AG08396 (cell line): ENCODE measurements at places on chromosomes 13 and 19.
A peak's percentile ranks its signal among the peaks of the same experiment; 100 is the strongest.

- peak; percentile 65 for DNase-seq
Measured at GRCh38 chr19:15264061-15264932, 32.0 kb upstream of the EPHX3 start.

DNA sequence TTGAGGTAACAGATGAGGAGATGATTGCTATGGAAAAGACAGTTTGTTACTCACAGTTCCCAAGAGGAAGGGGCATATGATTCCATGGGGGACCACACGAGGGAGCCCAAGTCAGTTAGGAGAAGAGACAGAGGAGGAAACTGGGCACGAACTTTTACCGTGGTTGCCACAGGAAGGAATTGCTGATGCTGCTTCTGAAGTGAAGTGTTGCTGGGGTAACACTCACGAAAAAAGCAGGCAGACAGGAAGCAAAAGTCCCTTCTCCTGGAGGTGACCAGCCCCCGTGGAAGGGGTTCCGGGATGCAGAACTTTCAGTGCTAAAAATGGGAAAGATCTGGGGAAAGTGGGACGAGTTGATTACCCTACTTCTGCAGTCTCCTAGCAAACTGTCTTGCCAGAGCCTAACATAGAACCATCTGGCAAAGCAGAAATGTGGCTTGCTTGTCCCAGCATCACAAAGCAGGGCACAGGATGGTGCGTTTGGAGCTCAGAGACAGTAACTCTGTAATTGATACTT is 35.4 kb upstream of the MAP3K10 start:
- DNase-seq = no peak

GRCh38 chr13:106702505-106702904 is 134.6 kb upstream of the ARGLU1 start:
- no peak for DNase-seq

DNA sequence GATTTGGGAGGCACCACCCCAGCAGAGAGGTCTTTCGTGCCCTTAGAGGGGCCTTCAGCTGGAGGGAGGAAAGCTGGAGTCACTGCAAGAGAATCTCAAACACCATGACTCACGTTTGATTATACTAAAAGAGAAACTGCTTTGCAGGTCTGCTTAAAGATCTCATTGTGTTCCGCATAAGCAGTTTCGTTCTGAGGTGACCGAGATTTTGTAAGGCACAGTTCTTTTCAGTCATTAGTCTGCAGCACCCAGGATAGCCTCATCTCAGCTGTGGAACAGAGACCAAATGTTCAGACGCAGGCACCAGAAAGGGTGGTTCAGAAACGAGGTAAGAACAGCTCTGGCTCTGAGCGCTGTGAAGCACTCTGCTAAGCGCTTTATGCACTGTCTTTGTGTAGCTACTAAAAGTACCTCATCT is 71.2 kb upstream of the GTF3A start:
- DNase-seq = peak; percentile 61

DNA sequence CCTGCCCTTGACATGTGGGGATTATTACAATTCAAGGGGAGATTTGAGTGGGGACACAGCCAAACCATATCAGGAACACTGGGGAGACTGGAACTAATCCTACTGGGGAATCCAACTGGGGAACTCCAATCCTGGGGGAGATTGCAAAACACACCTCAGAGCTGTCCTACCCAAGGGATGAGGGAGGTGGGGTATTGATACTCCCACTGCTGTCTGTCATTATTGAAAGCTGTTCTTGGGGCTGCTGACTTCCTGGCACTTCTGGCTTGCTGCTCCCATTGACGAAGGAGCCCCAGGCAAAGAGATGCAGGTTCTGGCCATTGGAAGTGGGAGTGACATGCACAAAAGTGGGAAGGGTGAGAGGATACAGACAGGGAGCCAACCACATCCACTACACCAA is 24.7 kb upstream of the POP4 start:
- no peak for DNase-seq

GRCh38 chr13:27171244-27171826 is at the start of gene USP12:
Gene USP12, minus strand, starts transcription at chr13:27171811. Its CDS starts 172 bp downstream, at chr13:27171639.
- peak; percentile 49 for DNase-seq

DNA sequence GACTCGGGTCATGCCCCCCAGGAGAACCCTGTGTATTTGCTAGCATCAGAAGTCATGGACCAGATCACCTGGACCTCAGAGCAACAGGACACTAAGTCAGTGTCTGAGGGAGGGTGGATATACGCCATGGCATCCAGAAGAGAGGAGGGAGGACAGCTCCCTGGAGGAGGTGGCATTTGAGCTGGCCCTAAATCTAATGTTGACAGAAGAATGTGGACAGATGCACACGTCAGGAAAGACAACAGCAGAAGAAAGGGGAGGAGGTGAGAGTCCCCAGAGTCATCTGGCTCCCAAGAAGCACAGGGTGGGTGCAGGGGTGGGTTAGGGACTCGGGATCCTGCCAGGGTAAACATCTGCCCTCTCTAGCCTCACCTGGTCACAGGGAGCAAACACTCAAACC is 24.5 kb upstream of the CCNE1 start:
- DNase-seq = no peak

GRCh38 chr13:32515246-32515645 is 23.3 kb downstream of the N4BP2L2 start:
- no peak for DNase-seq

DNA sequence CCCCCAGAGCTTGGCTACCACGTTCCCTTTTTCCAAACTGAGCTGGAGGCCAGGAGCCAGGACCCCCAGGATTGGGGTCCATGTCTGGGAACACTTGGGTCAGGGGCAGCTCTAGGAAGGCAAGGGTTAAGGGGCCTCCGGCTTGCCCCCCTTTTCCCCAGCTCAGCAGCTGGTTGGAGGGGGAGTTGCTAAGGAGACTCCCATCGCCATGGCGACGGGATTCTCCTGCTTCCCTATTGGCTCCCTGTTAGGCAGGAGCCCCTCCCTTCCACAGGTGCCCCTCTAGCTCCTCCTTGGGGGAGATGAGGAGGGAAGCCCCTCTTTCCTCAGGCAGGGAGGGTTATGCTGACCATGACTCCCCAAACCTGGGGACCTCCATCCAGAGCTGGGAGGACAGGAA is 33.9 kb downstream of the PDE4A start:
- peak; percentile 66 for DNase-seq

DNA sequence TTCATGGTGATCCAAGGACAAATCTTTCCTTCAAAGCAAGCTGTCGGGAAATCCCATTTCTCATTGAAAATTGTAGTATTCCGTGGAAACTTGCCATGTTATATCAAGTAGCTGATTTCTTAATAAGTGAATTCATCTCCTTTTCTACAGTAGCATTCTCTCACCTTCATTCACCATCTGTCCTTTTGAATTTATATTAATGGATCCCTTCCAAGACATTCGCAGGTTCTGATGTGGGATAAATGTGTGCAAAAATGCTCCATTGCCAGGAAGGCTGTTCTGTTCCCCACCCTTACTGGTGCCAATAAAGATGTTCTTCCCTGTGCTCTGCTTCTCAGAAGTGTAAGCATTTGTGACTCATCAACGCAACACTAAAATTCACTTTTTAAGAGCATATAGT is 36.2 kb downstream of the AMER2 start:
- DNase-seq = no peak

- peak; percentile 45 for DNase-seq
Measured at GRCh38 chr13:25085125-25085742, 10.7 kb upstream of the PABPC3 start.

DNA sequence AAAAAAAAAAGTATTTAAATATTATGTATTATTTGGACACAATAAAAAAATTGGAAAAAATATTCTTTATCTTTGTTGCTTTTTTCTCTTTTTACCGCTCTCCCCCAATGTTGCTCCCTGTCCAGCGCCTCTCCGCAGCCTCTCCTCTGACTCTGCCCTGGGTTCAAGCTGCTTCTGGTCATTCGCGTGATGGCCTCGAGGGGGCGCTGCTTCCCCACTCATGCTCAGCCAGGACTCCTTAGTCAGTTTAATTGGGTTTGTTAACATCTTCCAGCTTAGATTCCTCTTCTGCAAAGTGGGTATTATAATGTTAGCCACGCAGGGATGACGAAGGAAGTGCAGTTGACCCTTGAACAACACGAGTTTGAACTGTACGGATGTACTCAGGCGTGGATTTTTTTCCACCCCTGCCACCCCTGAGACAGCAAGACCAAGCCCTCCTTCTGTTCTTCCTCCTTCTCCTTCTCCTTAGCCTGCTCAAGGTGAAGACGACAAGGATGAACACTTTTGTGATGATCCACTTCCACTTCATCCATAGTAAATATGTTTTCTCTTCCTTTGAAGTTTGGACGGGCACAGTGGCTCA is 4.9 kb upstream of the NWD1 start:
- peak; percentile 65 for DNase-seq

DNA sequence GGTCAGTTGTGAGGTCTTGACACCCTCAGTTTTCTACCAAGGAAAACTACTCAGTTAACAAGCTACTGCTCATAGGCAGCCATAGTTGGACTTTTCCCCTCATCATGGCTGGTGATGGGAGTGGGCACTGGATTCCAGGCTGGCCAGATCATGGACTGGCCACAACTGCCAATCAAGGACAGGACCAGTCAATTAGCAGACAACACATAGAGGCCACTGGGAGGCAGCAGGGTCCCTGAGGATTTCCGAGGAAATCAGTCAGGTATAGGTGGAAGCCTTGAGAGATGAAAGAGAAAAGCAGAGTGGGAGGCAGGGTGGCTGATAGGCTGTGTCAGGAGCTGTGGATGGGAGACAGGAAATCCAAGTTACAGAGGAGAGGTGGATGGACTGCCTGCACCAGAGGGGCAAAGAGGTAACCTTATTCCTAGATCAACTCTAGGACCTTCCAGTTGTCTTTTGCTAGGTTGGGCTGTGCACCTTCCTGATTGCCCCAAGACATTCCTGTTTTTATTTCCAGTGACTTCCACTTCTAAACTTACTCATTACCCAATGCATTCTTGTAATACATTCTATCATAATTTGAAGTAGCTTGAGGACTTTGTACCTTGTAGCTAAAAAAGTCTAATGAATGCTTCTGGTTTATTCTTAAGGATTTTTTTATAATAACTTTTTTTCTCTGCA is 361.8 kb downstream of the KCNRG start:
- DNase-seq = no peak

GRCh38 chr19:39512988-39513387 is 2.0 kb upstream of the SELENOV start:
- no peak for DNase-seq

DNA sequence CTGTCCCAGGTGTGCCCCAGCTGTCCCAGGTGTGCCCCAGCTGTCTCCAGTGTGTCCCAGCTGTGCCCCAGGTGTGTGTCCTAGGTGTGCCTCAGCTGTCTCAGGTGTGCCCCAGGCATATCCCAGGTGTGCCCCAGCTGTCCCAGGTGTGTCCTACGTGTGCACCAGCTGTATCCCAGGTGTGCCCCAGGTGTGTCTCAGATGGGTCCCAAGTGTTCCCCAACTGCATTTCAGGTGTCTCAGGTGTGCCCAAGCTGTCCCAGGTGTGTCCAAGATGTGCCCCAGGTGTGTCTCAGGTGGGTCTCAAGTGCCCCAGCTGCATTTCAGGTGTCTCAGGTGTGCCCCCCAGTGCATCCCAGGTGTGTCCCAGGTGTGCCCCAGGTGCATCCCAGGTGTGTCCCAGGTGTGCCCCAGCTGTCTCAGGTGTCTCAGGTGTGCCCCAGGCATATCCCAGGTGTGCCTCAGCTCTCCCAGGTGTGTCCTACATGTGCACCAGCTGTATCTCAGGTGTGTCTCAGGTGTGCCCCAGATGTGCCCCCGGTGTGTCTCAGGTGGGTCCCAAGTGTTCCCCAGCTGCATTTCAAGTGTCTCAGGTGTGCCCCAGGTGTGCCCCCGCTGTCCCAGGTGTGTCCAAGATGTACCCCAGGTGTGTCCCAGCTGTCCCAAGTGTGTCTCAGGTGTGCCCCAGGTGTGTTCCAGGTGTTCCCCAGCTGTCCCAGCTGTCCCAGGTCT is 1.3 kb upstream of the GRK1 start:
- no peak for DNase-seq

DNA sequence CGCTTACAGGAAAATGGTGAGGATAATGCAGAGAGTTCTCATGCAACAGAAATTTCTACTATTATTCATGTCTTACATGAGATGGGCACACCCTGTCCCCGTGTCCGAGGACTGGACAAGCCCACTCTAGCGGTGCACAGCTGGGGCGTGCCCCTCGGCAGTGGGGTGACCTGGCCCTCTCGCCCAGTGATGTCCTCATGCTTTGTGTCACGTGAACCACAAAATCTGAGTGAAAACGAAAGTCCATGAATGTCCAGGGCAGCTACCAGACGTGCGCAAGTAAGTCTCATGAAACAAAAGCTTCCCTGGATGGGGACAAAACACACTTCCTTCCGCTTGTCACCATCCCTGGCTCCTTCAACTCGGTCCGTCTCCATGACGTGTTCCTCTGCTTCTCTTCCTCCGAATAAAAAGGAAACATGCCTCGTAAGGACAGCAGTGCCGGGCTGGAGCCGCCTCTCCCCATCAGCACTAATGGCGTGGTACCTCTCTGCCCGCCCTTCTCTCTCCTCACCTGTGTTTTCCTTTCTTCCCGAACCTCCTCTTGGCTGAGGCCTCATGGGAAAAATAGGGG is 45.6 kb downstream of the ANKRD10 start:
- DNase-seq = no peak
